Gastrocnemius medialis (tissue), 4 donors: ENCODE measurements at places on chromosomes 3 and 15. TPM values are rescaled to one million over a fixed set of nuclear protein-coding genes. Genes with fewer than 3 reads are reported as not detected.

Gene RAD51
- not detected for total RNA-seq

DNA sequence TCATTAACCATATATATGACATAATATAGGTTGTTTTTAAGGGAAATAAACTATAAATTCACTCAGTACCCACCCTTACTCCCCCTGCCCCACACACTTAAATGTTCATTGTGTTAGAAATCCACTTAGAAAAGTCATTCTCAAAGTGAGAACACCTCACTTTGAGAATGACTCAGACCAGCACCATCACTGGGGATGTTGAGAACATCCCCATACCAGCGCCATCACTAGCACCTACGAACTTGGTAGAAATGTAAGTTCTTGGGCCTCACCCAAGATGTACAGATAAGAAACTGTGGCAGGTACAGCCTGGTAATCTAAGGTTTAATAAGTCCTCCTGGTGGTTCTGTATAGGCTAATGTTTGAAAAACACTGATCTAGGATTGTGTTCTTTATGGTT is 362.6 kb downstream of the LPP start:
- DNase-seq = no peak

DNA sequence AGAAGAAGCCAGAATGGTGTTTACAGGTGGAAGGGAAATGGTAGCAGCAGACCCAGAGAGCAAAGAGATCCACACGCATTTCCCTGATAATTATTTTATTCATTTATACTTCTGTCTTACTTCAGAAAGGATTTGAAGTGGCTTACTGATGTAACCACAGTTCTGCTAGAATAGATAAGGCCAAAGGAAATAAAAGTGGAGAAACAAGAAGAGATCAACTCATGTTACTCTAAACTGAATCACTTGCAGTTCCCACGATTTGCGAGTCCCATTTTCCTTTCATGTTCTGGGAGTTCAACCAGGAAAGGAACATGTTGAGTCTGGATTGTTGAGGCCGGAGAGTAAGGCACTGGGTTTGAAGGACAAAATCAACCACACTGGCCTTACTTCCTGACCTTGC is 151.8 kb downstream of the MYRIP start:
- DNase-seq = no peak

DNA sequence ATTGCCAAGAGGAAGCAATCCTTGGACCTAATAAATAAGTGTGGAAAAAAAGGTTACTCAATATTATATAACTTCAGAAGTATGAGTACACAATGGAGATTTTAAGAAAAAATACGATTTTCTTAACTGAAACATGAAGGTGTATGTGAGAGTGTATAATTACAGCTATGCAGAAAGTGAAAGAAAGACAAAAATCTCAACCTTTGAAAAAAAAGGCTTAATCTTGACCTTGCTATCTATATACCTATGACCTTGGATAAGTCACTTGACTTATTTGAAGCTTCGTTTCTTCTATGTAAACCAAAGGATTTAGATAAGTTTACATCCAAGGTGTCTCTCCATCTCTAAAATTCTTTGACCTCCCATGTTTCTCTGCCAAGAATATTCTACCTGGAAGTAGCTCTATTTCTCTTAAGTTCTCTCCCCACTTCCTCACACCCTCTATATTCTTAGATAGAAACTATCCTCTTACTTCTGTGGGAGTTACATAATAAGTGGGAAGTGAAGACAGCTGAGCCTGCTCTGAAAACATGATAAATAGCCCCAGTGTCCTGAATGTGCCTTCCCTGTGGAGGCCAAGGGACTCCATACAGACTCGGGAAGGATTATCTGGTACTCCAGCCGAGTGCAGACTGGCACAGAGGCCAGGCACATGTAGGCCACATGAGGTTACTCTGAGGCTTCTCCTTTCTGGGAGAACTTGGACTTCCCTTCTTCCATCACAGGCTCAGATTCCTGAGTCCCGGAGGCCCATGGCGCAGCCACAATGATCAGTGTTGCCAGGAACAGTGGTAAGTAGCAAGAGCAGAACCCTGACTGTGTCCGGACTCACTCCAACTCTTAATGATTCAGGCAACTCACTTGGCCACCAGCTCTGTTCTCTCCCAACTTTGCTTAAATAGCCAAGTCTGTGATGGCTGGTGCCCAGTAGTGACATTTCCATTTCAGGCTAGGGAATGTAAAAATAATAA is 166.8 kb upstream of the COL8A1 start:
- DNase-seq = peak; percentile 30

GRCh38 chr3:38730281-38730680 is 80.8 kb upstream of the SCN5A start:
- DNase-seq = no peak

DNA sequence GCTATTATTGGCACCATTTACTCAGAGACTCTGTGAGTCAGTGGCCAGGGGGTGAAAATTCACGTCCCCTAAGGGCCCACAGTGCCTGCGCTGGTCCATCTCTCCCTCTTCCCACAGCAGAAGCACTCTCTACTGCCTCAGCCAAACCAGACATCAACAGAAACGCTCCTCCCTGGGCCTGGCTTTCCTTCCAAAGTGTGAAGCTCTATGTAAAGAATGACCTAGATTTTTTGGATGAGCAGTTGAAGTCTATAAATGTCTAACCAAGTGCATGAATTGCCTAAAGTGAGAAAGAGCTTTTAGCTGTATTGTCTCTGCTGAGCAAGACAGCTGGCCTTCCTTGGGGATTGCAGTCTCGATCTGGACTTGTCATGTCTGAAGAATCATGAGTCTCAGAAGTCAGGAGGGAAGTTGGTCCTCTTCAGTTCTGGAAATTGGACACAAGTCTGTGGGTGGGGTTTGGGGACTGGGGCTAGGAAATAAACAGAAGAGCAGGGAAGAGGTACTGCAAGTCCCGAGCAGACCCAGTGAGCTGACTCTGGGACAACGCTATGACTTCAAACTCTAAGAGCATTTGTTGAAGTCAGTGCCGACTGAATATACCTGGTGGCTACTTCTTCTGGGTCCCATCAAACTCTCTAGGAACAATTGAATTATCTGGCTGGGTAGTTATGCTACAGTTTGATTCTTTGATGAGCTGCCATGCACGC is 29.0 kb downstream of the RASGRP1 start:
- DNase-seq = no peak

DNA sequence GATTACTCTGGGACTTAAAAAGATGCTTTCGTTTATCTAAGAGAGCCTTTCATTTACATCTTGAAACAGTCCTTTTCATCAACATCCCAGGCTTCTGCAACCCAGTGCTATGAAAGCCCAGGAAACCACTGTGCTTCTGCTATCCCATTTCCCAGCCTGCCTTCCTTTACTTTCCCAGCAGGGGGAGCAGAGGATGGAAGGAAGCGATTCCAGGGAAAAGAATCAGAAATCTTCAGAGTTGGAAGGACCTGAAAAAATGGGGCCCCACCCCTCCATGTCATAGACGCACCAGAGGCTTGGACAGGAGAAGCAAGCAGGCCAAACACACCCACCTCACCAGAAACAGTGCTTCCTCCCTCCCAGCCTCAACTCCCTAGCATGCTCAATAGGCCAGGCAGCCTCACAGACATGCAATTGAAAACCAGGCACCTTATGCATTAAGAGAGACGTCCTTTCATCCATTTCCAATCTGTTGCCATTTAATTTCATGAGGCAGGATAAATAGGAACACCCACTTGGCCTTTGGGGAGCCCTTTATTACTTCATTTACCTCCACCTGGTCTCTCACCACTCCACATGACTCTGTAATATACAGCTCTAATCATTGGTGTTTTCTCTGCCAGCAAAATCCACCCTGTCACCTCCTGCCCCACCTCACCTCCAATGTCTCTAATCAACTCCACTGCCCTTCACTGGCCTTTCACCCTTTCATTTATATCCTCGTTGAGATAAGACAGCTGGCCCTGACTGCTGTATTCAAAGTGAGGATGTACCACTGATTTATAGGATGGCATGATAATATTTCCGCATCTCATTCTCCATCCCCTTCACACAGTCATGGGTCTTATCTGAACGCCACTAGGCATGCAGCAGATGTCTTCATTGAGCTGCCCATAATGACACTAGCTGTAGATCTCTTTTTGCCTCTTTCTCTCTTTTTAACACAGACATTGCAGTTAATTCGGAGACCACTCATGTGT is 583.9 kb downstream of the NTRK3 start:
- no peak for DNase-seq

- no peak for DNase-seq
Measured at GRCh38 chr3:81910244-81910852, 148.9 kb upstream of the GBE1 start.

DNA sequence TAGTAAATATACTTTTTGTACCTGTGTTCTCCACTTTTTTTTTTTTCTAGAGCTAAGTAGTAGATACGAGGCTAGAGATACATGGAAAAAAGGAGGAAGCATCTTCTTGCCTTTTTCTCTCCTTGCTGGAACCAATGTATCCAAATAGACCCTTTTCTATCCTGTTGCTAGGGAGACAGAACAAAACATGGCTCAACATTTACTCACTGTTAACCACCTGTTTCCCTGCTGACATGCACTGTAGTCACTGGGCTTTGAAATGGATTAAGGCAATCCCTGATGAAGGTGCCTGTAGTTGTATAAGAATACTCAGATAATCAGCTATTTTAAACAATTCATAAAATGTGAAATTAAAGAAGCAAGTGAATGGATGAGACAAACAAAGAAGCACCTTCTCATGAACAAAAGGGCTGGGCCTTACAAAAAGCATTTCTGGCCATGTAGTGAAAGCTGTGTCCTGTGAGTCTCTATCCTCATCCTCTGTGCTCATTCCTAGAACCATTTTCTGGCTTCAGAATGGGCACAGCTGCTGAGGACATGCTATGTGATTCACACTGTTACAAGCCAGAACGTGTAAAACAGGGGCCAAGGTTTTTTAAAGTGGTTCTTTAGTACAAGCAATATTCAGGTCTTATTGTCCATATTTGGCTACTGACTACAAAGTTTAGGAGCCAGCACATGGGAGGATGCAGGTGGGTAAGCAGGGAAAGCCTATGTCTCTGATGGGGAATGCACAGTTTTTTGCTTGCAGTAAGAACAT is 100.4 kb upstream of the NDN start:
- no peak for DNase-seq

DNA sequence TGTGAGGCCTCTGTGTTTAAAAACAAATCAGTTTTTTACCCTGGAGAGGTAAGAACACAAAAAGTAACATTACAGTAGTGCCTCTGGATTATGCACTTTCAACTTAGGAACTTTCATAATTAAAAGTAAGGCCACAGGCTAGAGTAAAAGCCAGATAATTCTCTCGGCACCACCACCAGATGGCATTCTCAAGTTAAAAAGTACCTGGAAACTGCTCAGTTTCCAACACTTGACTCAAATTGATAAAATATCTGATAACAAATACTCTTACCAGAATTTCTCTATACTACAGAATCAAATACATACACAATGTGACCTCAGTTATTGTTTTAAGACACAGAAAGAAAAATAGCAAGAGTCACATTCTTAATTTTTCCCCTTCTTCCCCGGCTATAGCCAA is 19.9 kb downstream of the SPICE1 start:
- DNase-seq = no peak

DNA sequence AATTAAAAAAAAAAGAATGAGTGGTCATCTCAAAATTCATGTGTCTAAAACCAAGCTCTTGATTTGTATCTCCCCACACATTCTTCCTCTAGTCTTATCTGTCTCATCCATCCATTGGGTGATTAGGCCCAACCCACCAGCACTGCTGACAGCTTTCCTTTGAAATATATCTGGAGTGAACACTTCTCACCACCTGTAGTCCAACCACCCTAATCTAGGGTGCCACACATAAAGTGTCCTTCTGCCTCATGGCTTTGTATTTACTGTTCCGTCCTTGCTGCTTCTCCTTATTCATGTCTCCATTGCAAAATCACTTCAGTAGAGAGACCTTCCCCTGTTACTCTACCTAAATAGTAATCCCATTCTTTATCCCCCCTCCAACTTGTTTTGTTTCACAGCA is 82.4 kb upstream of the PTX3 start:
- DNase-seq = no peak

DNA sequence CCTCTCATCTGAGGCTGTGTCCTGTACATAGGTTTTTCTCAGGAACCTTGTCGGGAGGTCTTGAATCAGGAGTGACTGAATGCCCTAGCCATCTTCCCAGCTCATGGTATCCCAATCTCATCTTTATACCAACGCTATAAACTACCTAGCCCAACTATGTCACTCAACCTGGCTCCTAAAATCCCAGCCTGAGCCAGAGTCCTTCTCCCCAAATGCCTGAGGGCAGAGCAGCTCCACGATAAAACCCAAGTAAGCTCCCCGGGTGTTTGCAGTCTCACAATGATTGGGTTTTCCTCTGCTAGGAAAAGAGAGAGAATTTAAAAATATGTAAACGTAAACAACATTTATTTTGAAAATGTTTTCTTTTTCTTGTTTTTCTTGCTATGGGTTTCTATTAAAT is 14.4 kb downstream of the EIF1B start:
- no peak for DNase-seq

Gene TEX9
- total RNA-seq = not detected
